ENCODE measurements at places on chromosomes 13 and 19. TPM values are rescaled to one million over a fixed set of nuclear protein-coding genes. Genes with fewer than 3 reads are reported as not detected.

ZNF563 gene
- total RNA-seq = 2.1 TPM

PIN1 gene
- 97.7 TPM for total RNA-seq

DNA sequence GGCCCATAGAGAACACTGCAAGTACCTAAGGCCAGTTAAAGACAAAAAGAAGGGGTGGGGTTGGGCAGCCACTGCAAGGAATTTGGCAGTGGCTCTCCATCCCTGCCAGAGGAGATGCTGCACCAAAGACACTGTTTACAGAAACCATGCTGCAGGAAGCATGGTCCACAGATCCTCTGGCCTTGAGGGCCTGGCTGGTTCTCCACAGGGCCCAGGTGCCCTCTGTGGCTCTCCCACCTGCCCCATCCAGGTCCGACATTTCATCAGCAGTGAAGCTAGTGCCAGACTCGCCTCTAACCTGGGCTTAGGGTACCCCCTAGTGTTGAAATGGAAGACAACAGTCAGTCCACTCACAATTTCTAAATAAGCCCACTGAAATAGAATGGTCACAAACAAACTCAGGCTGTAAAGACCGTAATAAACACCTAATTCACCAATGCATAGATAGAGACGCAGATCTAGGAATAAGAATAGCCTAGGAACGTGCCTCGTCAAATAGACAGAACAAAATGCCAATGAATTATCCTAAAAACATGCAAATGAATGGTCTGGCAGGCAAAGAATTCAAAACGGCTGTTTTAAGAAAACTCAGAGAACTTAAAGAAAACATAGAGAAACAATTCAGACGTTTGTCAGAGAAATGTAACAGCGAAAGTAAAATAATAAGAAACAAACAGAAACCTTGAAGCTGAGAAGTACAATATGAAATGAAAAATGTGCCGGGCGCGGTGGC is 23.3 kb downstream of the LYPD4 start:
- DNase-seq = no peak

- no peak for DNase-seq
These were observed 30.0 kb downstream of the MYO9B start for GRCh38 chr19:17105556-17105955.

Measured in omental fat pad (tissue), 4 donors.